ENCODE measurements at places on chromosomes 6 and 20.
A peak's percentile ranks its signal among the peaks of the same experiment; 100 is the strongest.

- DNase-seq: no peak
Observed at GRCh38 chr6:136751522-136751956, 40.7 kb downstream of the MAP3K5 start.

DNA sequence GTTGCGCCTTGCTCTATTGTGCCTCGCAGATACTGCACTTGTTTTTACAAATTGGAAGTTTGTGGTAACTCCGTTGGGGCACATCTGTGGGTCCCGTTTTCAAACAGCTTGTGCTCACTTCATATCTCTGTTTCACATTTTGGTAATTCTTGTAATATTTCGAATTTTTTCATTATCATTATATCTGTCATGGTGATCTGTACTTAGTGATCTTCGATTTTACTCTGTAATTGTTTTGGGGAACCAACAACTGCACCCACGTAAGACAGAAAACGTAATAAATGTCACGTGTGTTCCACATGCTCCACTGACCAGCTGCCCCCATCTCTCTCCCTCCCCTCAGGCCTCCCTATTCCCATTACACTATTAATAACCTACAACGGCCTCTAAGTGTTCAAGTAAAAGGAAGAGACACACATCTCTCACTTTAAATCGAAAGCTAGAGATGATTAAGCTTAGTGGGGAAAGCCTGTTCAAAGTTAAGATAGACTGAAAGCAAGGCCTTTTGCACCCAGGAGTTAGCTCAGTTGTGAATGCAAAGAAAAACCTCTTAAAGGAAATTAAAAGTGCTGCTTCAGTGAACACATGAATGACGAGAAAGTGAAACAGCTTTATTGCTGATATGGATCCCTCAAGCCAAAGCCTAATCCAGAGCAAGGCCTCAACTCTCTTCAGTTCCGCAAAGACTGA is 26.9 kb downstream of the TTLL2 start:
- DNase-seq: no peak

GRCh38 chr6:13655700-13656099 is 40.6 kb downstream of the NOL7 start:
- DNase-seq: no peak

- DNase-seq: no peak
Observed at GRCh38 chr6:137813308-137813970, 53.6 kb upstream of the TNFAIP3 start.

- no peak for DNase-seq
Observed at GRCh38 chr6:159762681-159763293, 942 bp downstream of the ACAT2 start.

DNA sequence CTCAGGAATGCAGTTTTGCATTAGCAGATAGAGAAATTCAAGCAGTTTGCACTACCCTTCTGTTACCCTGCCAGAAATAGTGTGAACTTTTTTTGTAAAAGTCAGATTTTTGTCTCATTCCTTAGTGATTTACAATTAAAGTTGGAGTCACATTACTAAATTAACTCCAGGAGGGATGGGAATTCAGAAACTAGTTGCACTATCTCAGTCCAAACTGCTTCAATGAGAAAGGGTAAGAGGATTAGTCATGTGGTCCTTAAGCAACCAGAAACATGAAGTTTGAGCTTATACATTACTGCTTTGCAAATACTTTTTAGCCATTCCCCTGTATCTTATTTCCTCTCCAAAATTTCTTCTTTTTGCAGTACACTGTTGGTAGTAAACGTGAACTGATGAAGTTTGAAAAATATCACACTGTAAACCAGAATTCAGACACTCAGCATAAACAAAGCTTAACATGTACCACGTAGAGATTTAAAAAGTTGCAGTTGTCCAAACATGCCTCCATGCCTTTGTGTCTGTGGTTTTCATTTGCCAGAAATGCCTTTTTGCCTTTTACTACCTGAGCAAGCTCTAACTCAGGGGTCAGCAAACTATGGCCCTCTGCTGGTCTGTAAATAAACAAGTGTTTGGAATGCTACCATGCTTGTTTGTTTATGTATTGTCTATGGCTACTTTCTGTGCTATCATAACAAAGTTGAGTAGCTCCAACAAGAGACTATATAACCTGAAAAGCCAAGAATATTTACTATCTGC is 49.7 kb downstream of the TP53INP2 start:
- no peak for DNase-seq

DNA sequence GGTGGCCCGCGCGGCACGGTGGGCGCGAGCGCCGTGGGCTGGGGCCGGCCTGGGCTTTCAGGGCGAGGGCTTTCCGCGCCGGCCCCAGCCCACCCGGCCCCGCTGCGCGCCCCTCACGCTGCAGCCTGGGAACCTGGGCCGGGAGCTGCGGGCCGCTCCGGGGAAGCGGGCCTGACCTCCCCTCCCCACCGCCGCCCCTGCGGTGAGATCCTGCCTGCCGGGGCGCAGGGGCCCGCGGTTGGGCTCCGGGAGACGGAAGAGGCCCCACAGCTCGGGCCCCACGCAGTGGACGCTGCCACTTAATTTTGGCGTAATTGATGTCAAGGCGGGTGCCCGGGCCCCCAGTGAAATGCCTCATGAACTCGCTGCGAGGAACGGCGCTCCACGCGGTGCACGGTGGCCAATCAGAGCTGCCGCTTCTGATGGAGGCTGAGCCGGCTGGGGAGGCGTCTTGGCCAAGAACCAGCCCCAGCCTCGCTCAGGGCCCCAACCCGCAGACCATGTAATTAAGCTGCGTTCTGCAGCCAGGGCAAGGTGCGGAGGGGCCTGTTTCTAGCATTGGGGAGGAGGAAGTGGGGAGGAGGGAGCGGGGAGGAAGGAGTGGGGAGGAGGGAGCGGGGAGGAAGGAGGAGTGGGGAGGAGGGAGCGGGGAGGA is 96.1 kb upstream of the BHLHE23 start:
- DNase-seq: peak; percentile 55

DNA sequence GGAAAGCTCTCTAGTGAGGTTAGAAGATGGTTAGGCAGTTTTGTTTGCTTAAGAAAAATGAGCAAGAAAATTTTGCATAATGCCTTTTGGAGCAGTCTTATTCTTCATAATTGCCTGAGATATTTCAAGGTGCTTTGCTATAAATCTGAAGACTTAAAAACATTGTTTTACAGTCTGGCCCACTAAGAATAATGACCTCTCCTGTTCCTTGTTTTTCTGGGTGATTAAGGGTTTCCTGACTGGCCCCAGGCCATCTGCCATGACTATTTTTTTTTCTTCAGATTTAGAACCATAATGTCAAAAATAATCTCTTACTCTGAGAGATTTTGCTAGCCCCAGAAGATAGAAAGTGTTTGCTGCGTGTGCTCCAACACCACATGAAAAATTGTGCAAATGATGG is 72.3 kb upstream of the CENPW start:
- DNase-seq: no peak

DNA sequence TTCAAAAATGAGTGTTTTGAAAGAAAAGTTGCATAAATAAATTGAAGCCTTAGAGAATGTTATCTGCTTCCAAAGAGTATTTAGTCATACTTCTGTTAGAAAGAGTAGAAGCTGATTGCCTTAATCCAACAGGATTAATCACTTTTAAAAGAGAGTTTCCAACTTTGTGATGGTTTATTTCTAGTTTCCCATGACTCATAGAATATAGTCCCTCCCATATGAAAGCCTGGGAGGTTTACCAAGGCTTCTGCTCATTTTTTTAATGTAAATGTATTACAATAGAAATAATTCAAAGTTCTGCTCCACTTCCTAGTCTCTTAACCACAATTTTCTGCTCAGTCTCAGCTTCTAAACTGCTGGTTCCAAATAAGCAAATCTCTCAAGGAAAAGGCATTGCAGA is 118.0 kb upstream of the IRAK1BP1 start:
- no peak for DNase-seq

DNA sequence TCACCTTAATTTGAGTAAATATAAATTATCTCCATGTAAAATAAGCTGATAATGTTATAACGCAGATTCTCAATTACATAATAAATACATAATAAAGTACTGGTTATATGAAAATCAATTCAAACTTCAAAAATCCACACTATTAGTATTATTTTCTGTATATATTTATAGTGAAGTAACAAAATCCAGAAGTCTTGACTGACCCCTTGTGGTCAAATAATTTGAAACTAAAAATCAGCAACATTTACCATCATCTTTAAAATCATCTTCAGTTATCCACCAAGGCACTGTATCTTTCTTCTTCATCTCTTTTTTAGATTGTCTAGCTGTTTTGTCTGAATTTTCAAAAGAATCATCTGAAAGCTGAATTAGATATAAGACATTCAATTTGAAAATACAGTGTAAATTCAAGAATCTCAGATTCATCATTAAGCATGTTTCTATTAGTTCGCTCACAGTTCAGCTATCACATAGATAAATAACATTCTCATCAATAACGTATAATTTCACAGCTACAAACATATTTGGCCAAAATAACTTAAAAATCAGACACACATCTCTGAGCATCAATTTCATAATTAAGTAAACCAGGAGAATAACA is 6.5 kb downstream of the CEP162 start:
- DNase-seq: no peak

- no peak for DNase-seq
Observed at GRCh38 chr20:50720582-50720981, 10.8 kb upstream of the PARD6B start.

DNA sequence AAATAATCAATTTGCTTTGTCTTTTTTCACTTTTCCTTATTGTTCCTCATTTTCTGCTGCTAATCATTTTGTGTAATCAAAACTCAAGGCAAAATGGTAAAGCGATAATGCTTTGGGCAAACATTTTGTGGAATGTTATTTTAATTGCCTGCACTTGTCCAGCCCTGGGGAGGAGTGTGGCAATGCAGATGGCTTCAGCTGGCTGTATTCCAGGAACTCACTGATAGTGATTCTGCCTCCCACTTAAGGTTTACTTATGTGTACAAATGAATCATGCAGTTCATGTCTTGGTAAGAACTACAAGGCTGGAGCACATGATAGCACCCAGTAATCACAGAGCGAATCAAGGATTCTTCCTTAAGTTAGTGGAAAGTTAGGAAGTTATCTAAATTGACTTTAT is 107.8 kb downstream of the COL19A1 start:
- DNase-seq: no peak

DNA sequence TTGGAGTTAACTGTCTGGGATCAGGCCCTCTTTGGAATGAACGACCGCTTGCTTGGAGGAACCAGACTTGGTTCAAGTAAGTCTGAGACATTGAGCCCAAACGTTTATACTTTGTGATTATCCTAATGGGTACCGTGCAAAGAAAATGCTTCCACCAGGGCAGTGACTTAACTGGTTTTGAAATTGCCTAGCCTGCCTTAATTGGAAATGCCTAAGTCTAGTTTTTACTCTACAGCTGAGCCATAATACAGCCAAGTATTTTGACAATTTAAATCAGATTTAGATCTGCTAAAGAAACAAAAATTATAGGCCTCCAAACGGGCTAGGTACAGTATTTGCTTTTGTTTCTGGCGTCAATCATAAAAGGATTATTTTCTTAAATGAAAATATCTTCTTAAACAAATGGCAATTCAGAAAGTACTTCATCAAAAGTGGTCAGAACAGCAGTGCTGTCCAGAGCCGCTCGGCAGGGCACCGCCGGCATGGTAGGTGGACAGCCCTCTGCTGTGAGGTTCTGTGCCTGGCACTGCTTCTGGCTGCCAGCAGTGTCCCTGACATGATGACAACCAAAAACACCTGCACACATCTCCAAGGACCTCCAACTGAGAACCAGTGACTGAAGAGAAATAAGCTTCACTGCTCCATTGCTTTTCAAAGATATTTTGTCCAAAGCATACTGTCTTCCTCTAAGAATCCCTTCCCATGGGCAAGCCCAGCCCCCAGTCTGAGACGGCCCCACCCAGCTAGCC is 55.6 kb downstream of the EZR start:
- DNase-seq: no peak

- no peak for DNase-seq
Observed at GRCh38 chr6:134802426-134803058, 147.4 kb downstream of the ALDH8A1 start.

DNA sequence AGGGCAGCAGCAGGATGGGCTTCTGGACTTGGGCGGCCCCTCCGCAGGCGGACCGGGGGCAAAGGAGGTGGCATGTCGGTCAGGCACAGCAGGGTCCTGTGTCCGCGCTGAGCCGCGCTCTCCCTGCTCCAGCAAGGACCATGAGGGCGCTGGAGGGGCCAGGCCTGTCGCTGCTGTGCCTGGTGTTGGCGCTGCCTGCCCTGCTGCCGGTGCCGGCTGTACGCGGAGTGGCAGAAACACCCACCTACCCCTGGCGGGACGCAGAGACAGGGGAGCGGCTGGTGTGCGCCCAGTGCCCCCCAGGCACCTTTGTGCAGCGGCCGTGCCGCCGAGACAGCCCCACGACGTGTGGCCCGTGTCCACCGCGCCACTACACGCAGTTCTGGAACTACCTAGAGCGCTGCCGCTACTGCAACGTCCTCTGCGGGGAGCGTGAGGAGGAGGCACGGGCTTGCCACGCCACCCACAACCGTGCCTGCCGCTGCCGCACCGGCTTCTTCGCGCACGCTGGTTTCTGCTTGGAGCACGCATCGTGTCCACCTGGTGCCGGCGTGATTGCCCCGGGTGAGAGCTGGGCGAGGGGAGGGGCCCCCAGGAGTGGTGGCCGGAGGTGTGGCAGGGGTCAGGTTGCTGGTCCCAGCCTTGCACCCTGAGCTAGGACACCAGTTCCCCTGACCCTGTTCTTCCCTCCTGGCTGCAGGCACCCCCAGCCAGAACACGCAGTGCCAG is at the start of gene TNFRSF6B:
TNFRSF6B (plus strand) TSS at position 25 of the 729 bp plus-strand sequence; CDS start at position 141, 116 bp downstream.
- DNase-seq: no peak

DNA sequence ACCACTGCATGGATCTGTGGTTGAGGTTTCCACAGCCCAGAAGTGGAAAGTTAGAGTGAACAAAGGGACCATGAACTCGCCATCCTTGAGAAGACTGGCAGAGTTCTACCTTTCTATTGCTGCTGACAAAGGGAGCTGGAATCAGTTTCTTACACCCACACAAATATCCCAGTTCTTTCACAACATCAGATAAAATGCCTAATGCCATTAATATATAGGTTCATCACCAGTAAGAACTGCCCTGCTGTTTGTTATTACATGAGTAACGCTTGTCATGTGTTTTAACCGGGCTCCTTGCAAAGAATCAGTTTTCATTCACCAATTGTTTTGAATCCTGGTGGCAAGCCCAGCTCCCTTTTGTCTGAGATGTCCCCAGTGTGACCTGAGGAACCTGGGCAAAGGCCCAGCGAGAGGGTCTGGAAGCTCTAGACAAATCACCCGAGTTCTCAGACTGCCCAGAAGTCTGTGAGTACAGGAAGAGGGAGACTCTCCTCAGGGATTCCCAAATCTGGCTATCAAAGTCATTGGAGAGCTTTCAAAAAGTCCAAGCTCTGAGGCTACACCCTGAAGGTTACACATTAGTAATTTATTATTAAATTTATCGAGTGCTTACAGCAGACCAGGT is 7.5 kb upstream of the CD164 start:
- no peak for DNase-seq

- no peak for DNase-seq
Observed at GRCh38 chr6:127816643-127817042, 84.2 kb downstream of the THEMIS start.

GRCh38 chr6:125503181-125503580 is 201.4 kb upstream of the HDDC2 start:
- no peak for DNase-seq

DNA sequence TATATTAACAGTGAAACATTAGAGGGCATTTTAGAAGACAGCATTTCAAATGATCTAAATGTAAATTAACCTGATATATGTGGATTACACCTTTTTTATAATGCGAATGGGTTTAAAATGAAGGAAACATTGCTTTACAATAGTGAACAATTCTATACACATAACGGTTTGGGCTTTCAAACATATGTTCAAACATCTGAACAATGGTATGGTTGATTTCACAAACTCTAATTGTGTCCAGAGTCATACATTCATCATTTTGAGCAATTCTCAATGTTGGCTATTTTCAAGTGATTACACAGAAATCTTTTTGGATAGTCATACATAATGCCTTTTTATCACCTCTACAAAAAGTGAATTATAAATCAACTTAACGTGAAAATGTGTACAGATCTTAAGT is 578.1 kb downstream of the PHF3 start:
- DNase-seq: no peak

All from activated T-cell treated with anti-CD3 and anti-CD28 coated beads for 1 hour (primary cell).